HEK293T (cell line): ENCODE measurements at places on chromosomes 1 and 21.

GRCh38 chr1:32521165-32521564 is 18.1 kb upstream of the ZBTB8A start:
- DNase-seq = peak; percentile 41

GRCh38 chr1:53606651-53607051 is 132.3 kb downstream of the GLIS1 start:
- peak; percentile 25 for DNase-seq

DNA sequence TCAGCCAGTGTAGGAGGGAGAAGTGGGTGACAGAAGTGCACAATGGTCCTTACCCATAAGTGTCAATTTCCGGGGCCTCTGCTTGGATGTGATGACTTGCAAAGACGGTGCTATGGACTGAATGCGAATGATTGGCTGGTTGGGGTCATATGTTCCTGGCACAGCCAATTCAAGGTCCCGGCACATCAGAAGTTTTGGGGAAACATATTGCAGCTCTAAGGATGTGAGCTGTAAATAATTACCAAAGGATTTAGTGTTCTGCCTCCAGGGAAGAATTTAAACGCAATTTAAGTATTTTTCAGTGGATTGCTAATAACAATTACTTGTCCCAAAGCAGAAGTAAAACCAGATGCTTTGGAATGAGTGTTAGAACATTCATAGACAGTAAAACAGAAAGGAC is 26.9 kb upstream of the EXOSC10 start:
- no peak for DNase-seq

DNA sequence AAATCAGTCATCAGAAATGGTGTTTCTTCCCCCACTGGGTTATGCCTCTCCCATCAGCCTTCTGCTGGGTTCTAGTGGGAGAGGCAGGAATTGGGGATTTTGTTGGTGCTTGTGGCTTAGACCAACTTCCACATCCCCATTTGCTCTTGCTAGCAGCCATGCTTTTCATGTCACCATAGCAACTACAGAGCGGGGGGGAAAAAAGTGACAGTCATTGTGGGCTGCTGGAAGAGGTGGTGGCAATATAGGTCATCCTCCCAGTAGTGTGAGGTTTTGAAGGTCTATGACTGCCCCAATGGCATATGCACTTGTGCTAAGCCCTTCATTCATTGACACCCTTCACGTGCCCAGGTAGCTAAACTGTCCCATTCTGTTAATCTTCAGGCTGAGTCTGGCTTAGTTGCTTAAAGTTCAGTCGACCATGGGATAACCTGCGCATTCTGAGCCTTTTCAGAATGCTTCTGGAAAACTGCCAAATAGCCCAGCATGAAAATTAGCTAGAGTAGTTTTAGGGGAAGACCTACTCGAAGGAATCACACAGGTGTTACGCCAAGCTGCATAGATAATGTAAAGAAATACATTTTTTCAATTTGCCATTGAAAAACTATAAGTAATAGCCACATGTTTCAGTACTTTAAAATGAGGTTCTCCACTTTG is 53.7 kb upstream of the ZNF326 start:
- DNase-seq = no peak

- no peak for DNase-seq
Observed at GRCh38 chr21:26091480-26092018, 79.0 kb downstream of the APP start.

- no peak for DNase-seq
Observed at GRCh38 chr1:208895181-208895580, 651.0 kb upstream of the PLXNA2 start.

GRCh38 chr21:38985568-38986378 is 180.0 kb downstream of the ETS2 start:
- DNase-seq = peak; percentile 36

DNA sequence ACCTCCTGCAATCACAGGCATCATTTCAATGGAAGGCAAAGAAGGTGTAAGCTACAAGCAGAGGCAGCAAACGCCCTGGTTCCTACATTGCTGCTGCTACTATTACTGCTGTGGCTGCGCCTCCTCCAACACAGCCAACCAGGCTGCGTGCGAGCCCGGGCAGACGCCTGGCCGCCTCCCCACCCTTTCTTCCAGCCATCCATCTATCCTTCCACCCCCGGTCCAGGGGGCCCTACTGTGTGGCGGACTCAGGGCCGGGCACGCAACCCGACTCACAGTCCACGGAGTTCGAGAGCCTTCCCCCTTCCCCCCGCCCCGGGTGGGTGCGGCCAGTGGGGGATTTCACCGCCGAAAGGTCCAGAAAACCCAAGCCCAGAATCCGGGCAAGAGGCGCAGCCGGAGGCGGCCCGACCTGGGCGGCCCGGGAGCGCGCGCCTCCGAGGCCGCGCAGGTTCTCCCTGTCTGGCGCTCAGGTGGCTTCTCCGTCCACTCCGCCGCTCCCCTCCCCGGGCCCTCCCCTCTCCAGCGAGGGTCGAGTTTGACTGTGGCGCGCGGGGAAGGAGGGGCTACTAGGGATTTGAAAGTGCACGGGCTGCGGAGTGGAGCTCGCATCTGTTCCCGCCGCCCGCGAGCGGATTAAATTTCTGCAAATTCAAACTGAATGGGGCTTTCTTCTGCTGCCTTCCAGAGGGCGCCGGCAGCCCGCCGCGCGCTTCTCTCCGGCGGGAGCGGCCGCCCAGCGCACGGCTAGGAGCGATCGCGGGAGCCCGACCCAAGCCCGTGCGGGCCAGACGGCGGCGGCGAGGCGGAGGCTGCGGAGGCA is at the start of gene HUNK:
Gene HUNK (plus strand): TSS at position 569 of the 823 bp plus-strand sequence. CDS start 655 bp downstream, outside the sequence.
- peak; percentile 57 for DNase-seq

DNA sequence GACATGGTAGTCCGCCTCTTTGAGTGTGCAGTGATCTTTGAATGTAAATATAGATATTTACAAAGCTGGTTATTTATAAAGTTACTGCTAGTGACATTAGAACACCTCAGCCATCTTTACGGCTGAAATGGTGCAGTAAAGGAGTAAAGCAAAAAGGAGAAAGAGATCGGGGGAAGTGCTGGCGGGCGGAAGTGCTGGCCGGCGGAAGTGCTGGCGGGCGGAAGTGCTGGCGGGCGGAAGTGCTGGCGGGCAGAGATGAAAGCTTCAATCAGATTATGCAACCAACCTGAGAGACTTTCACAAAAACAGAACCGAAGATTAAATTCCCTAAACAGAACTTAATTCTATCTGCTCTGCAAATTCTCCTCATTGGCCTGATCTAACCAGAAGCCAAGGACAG is 1.4 kb upstream of the OR14A16 start:
- no peak for DNase-seq

DNA sequence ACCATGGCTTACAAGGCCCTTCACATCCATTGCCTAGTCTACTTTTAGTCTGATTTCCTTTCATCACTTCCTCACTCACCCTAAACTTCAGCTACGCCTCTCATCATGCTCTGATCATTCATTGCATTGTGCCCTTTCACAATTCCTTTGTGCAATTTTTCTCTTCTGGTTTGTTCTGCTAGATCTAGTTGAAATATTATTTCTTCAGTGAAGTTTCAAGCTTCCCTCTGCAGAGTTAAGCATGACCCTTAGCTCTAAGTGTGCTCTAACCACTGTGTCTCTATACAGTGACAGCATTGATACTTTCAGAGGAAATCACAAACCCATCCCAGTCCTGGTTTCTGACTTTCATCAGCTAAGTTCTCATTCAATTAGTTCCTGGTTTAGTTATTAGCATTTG is 166.1 kb downstream of the PLA2G4A start:
- no peak for DNase-seq

DNA sequence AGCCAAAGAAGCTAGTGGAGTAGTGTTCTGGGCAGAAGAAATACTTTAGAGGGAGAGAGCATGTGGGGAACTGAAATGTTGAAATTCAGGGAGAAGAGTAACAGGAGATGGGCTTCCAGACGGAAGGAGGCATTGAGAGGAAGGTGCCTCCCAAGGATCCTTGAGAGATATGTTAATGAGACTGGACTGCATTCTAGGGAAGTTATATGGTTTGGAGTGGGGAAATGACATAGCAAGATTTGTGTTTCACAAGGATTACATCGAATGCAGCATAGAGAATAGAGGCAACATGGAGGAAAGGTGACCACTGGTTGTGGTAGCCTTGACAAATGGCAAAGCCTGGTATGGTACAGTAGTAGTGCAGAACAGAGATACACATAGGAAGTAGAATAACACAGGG is 160.5 kb upstream of the HMCN1 start:
- DNase-seq = no peak

DNA sequence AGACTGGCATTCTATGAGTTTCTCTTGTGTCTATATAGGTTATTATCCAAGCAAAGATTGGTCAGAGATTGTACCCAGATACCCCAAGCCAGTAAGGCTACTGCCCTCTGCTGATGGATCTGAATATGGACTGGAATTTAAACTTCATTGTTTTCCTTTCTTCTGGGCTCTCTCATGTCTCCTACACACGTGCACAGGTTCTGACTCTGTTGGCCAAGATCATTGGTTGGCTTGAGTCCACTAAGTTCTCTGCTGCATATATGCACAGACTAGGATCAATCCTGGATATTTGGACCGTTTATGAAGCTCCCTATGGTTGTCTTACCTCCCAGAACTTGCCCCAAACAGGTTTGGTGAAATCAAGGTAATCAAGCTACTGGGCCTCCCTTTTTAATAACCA is 69.7 kb downstream of the CC2D1B start:
- peak; percentile 64 for DNase-seq

- DNase-seq = no peak
Observed at GRCh38 chr1:39043513-39043912, 17.4 kb downstream of the NDUFS5 start.

DNA sequence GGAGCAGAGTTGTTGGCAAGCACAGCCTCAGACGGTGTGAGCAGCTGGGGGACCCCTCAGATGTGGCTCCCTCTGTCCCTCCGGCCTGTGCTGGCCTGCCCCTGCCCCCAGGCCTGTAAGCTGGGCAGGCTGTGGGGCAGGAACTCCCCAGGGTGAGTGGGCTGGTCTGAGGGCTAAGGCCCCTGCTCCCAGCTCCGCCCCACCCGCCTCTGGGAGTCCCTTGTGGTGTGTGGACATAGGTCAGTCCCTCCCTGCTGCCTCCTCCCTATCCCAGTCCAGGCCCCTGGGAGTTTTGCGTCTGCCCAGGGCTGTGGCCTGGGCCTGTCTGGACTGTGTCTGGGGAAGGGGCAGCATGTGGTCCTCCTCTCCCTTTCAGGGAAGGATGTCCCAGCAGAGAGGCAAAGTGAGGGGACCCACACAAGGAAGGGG is 3.6 kb upstream of the VWA1 start:
- DNase-seq = no peak

DNA sequence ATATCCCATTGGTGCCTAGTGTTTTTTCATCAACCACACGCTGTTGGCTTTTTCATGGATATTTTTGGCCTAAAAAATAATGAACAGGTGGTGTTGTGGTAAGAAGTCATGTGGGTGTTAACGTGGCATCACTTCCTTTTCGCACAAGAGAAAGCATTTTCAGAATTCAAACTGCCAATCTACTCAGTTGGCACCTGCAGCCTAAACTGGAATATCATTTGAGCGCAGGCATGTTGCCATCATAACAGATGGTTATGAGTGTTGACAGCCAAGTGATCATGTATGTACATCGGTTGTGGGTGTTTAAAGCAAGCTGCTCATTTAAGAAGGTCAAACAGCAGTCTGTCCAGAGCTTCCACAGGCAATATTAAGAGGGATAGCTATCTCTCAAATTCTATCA is 1963.0 kb downstream of the NCAM2 start:
- DNase-seq = no peak

DNA sequence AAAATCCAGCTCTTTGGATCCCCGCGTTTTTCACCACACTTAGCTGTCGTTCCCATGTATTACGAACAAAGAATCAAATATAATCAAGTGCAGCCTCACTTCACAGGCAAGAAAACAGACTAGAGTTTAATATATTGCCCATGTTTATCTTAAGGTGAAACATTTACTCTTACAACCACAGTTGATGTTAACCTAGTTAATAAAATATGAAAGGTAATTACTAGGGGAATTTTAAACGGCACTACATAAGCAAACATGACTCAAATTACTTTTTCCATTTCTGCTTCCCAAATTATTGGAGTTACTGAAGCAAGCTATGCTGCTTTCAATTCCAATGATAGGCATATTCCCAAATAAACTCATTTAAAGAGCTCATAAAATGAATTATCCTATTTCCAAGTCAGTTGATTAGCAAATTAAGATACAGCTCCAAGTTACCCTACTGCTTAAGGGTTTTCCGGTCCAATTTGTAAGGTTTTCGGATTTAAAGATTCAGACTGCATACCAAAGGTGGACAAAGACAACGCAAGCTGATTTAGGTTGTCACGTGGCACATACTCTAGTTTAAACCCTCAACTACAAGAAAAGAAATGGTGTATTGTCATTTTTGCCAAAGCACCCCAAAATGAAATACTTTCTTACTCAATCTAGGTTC is 5.9 kb downstream of the COX20 start:
- DNase-seq = no peak
